Upper lobe of right lung (tissue), 1 donor: ENCODE measurements at places on chromosomes 3 and 15.

DNA sequence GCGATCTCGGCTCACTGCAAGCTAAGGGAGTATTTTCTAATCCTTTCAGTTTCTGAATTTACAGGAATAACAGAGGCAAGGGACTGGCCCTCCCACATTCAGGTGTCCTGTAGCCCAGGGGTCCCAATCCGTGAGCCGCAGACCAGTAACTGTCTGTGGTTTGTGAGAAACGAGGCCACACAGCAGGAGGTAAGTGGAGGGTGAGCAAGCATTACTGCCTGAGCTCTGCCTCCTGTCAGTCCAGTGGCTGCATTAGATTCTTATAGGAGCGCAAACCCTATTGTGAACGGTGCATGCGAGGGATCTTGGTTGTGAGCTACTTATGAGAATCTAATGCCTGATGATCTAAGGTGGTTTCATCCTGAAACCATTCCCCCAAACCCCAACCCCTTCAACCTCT is 5.0 kb upstream of the IL17RC start:
- no peak for DNase-seq
- no peaks in the 10 kb centered on the region for H3K36me3 ChIP-seq
- peaks cover 27% of the 10 kb centered on the region for H3K4me1 ChIP-seq
- no peaks in the 10 kb centered on the region for H3K27me3 ChIP-seq
- no peak overlapping the region for H3K27ac ChIP-seq

GRCh38 chr15:39426552-39427532 is 154.0 kb upstream of the THBS1 start:
- no peak overlapping the region for H3K27ac ChIP-seq
- peaks cover 29% of the 10 kb centered on the region for H3K4me1 ChIP-seq
- H3K27me3 ChIP-seq, result no peaks in the 10 kb centered on the region
- H3K4me3 ChIP-seq, result no peak overlapping the region
- peak; percentile 73 for DNase-seq
- H3K36me3 ChIP-seq, result no peaks in the 10 kb centered on the region

GRCh38 chr3:194042927-194043326 is 93.0 kb upstream of the HES1 start:
- no peak for DNase-seq
- H3K4me1 ChIP-seq, result peaks cover 9% of the 10 kb centered on the region
- no peak overlapping the region for H3K27ac ChIP-seq
- no peaks in the 10 kb centered on the region for H3K27me3 ChIP-seq
- H3K4me3 ChIP-seq, result no peak overlapping the region

DNA sequence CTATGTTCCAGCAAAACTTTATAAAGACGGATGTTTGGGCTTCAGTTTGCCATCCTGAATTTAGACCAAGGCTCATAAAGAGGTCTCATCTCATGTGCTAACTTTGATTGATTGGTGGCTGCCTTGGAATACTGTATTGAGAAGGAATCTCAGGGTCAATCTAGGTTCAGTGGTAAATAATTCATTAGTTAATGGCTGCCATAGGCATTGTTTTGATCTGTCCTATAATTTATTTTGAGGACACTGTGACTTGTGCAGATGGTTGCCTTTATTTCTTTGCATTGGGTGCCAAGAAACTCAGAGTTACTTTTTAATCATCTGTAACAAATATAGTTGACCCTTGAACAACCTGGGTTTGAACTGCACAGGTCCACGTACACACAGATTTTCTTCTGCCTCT is 159.8 kb downstream of the B3GALNT1 start:
- peaks cover 8% of the 10 kb centered on the region for H3K4me1 ChIP-seq
- no peak overlapping the region for H3K4me3 ChIP-seq
- DNase-seq, result no peak
